ENCODE measurements at places on chromosomes 4 and X.

DNA sequence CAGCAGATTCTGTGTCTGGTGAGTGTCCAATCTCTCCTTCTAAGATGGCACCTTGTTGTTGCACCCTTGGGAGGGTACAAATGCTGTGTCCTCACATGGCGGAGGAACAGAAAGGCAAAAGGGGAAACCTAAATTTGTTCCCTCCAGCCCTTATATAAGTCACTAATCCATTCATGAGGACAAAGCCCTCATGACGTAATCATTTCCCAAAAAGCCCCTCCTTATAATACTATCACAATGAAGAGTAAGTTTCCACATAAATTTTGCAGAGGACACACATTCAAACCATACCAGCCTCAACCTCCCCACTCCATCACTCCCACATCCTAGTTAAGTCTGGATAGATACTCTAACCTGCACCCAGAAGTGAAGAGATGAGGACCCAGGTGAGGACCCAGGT lies 63.1 kb downstream of the USP38 start:
- no peak for DNase-seq

DNA sequence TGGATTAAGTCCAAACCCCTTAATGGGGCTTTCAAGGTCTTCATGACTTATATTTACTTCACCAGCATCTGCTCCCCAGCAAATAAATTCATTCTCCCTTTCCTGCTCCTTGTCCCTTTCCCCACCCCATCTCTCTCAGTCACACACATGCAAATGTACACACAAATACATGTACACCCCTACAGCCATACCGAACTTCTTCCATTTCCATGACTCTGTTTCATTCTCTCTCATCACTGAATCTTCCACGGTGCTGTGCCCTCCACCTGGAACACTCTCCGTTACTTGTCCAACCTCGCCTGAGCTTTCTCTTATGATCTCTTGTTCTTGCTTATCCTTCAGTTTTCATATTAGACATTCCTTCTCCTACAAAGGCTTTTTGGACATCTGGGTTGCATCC lies 22.0 kb upstream of the RPA4 start:
- no peak for DNase-seq

DNA sequence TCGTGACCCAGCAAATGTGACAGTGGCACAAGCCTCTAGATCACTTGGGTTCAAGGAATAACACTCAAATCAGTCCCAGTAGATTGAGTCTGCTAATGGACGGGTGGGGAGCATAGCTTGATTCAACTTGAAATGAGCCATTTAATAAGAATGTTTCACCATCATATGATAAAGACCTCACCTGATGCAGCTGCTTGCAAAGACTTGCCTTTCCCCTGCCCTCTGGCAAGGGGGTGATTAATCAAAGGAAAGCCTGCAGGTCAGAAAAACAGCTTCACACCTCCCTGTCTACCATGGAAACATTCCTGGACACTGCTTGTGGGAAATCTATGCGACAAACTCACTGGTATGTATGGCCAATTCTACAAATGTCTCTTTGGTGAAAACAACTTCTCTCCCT lies 54.5 kb downstream of the CD99L2 start:
- no peak for DNase-seq

GRCh38 chr4:9704551-9705332 lies 76.7 kb upstream of the DRD5 start:
- DNase-seq = no peak

DNA sequence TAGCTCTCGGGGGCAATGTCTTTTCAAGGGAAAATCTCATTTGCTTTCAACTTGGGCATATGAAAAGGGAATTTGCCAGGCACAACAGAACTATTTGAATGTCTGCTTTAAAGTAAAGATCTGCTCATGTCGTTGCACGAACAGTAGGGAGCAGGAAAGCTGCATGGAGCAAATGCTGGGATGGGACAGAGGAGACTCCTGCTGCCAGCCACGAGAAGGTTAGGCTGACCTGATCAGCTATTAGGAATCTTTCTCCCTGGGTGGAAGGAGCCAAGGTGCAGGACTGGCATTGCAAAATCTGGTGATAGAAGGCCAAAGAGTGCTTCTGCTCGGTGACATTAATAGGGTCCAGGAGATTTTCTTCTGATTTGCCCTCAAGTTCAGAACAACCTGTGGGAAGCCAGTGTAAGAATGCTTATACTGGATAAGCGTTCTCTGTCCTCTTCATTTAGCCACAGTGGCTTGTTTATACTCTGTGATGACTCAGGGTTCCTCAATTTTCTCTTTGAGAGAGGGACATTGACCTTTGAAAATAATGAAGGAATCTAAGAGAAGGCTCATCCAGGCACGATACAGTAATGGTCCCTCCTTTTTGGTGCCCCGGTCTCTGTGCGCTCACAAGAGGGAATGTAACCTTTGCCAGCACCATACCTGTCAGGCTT lies 22.9 kb downstream of the FHL1 start:
- no peak for DNase-seq
